ENCODE measurements at places on chromosomes 6 and 20.

GRCh38 chr6:5507131-5507681 is 245.9 kb downstream of the FARS2 start:
- no peak for DNase-seq

DNA sequence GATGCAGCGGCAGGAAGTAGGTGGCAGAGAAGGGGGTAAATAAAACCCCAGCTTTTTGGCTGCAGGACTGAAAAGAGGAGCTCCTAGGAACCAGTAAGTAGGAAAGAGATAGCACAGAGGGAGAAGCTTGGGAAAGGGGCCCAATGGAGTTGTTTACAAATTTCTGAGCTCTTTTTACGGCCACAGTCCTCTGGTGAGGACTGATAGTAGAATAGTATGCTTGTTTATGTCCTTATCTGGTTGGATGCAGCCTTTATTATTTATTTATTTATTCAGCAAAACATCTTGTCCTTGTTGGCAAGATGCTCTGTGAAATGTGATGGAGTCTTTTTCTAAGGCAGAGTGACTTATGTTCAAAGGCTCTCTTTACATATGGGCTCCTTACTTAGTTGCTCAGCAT is 119.7 kb upstream of the AHI1 start:
- no peak for DNase-seq

DNA sequence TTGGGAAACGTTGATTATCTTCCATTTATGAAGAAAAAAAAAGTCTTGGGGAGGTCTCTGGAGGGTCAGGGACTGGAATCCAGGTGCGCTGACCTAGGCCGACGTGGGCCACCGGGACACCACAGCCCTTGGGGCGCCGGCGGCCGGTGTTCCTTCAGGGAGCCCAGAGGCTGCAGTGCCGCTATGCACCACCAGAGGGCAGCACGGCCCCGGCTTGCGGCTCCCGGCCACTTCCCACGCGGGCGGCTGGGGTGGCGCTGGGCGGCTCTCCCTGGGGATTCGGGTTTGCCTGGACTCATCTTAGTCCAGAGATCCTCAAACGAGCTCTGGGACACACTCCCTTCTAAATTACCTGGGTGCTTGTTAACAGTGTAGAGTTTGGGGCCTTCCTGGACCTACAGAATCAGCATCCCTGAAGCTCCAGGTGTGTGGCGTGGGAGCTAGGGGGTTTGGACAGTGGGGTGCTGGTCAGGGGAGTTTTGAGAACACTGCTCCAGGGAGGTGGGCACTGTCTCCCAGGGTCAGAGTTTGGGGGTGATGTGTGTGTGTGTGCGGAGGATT is 23.0 kb upstream of the GTSF1L start:
- DNase-seq: peak; percentile 57

DNA sequence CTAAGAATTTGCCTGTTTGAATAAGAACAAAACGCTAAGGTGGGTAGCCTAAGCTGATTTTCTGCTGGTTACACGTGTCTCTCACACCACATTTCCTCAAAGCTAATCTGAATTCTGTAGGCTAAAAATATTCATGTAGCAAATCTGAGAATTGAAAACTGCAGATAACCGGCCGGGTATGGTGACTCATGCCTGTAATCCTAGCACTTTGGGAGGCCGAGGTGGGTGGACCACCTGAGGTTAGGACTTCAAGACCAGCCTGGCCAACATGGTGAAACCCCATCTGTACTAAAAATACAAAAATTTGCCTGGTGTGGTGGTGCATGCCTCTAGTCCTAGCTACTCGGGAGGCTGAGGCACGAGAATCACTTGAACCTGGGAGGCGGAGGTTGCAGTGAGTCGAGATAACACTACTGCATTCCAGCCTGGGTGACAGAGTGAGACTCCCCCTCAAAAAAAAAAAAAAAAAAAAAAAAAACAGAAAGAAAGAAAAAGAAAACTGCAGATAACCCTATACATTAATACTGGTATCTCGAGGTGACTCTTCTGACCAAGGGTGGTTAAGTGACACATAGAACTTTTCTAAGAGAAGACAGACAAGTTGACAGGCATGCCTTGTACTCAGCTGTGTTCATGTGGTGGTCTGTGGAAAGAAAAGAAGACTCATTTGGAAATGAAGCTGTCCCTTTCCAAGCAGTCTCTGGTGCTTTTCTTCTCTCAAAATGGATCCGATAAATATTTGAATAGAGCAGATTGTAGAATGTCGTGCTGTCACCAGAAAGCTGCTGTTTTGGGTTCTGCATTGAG is 24.7 kb upstream of the ASXL1 start:
- DNase-seq: peak; percentile 29

DNA sequence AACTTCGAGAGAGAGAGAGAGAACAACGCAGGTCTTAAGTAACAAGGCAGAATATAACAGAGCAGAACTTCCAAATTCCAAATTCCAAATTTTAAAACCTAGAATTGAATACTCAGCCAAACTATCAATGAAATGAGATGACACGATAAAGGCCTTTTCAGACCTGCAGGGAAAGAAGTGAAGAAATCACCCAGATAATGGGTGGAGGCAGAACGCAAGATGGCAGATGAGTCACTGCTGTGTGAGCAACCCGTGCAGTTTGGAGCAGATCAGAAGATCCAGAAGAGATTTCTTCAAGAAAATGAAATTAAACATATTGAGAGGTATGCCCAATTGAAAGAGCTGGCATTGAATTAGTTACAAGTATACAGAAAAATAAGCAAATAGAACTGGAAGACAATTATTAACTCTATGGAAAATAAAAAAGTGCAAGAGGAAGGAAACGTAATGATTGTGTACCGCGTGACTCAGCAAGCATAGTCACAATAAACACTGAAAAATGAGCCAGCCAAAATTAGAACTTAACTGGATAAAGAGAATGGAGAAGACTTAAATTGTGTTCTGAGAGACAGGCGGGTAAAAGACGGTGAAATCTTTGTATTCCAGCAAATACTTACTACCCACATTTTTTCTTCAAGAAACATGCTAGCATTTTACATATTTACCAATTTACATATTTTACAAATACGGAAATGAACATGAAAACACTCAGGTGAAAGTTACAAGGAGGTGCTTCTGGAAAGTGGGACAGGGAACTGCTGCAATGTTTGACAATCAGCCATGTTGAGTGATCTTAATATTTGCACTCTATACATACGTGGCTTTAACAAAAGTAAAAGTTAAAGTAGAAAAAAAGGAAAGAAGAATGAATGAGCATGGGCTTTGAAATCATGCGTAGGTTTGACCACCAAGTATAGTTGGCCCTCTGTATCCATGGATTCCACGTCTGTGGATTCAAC is 87.9 kb upstream of the CDYL start:
- peak; percentile 64 for DNase-seq

GRCh38 chr6:54681987-54682386 is 164.6 kb upstream of the FAM83B start:
- DNase-seq: no peak

DNA sequence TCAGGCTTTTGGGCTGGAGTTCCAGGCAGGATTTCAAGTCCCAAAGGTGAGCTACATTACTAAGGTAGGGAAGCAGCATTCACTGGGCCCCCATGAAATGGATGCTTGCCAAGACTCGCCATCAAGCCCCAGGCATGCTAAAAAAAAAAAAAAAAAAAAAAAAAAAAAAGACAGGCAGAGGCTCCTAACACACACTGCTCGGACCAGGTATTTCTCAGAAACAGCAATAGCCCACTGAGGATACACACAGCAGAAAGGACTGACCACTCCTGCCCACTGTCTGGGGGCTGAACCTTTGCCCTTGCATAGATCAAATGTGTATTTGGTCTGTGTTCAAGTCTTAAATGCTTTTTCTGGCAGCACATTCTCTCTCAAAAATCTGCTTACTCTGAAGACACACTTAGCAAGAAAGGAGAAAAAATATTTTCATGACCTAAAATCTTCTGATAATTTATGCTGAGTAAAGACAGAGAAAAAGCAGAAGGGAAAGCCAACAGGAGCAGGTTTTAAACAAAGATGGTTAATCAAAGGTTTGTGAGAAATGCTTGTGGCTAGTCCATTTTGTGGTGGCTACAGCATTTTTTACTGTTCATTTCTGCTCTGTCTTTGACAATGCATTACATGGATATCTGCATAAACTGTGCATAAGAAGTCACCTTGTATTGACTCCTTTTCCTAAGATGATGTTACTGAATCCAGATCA is 37.9 kb upstream of the BEND6 start:
- no peak for DNase-seq

- no peak for DNase-seq
Measured at GRCh38 chr20:23649242-23649641, 11.5 kb upstream of the CST3 start.

GRCh38 chr6:168485818-168486217 is 44.8 kb downstream of the SMOC2 start:
- DNase-seq: no peak

DNA sequence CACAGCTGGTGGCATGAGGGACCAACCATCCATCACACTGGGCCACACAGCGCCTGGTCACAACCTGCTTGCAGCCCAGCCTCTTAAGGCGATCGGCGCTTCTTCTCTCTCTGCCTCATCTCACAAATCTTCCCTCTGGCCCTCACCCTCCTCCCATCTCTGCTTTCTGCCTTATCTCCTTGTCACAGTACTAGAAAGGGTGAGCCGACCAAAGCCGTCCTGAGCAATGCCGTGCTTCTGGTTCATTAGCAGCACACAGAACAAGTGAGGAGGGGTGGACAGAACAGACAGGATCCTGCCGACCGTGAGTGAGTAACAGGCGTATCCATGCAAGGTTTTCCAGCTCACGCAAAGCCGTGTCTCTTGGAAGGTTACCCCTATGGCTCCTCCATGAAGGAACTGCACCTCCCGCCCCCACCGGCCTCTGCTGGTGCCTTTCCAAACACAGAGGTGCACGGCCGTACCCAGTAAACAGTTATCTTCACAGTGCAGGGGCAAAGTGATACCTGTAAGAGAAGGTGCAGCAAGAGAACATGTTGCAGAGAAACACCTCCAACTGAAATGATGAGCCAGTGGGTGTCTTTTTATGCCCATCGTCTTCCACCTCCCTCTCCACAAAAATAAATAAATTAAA is 331.7 kb downstream of the FARS2 start:
- no peak for DNase-seq

DNA sequence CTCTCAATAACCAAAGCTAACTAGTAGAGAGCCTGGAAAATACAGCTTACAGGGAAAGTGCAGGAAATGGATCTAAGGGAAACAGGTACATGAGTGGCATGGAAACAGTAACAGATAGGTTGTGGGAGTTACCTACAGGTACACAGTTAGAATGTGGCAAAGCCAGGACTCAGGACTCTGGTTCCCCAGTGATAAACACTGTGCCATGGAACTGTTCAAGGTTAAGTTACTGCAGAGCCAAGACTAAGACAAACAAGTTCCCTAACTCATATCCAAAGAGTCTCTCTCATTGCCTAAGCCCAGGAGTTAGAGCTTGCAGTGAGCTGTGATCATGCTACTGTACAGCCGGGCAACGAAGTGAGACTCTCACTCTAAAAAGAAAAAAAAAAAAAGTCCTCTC is 6.6 kb downstream of the MED20 start:
- no peak for DNase-seq

DNA sequence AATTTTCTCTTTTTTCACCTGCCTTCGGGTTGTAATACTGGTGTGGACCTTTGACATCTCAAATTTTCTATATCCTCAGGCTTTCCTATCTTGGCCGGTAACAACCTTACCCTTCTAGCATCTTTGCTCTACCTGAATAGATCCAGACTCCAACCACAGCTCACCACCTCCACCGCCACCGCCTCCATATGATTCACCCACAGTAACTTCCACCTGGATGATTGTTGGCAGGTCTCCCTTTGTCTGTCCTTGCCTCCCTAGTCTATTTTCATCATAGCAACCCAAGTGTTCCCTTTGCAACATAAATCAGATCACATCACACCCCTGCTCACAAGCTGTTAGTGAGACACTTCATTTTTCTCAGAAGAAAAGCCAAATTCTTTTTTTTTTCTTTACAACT is 525.8 kb upstream of the POU3F2 start:
- no peak for DNase-seq

GRCh38 chr6:104784884-104785283 is 74.8 kb downstream of the HACE1 start:
- no peak for DNase-seq

DNA sequence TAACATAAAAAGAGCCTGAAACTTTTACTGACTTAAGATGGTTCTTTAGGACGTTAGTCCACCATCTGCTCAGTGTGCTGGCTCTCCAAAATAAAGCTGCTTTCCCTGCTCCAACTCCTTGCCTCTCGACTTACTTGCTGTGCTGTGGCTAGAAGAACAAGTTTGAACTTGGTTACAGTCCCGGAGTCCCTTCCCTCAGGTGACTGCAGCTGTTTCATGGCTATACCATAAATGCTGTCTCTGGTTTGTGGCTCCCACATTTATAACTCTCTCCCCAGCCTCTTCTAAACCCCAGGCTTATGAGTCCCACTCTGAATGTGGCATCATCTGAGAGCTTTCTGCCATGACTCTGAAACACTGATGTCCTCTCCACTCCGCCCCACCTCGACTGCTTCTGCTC is 306.4 kb upstream of the PRND start:
- no peak for DNase-seq

- no peak for DNase-seq
Measured at GRCh38 chr6:132251711-132252110, 149.6 kb downstream of the MOXD1 start.

GRCh38 chr6:38175786-38176185 is 356.3 kb downstream of the ZFAND3 start:
- no peak for DNase-seq

GRCh38 chr6:44531442-44532015 is 144.0 kb downstream of the CDC5L start:
- DNase-seq: no peak

- DNase-seq: no peak
Measured at GRCh38 chr20:36214684-36215256, 21.5 kb upstream of the AAR2 start.

DNA sequence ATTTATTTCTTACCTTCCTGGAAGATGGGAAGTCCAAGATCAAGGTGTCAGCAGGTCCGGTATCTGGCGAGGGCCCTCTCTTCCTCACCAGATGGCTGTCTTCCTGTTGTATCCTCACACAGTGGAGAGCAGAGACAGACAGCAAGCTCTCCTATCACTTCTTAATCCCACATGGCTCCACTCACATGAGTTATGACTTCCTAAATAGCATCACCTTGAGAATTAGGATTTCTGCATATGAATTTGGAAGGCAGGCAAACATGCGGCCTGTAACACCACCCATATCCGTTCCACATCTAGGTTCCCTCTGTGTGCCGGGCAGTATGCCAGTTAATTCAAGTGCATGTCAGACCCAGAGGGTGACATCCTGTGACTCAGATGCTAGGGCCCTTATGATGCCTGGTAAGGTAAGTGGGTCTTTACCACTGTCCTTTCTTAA is 2.1 kb downstream of the RAET1E start:
- DNase-seq: peak; percentile 50

- no peak for DNase-seq
Measured at GRCh38 chr6:42339991-42340401, 111.7 kb downstream of the TRERF1 start.

DNA sequence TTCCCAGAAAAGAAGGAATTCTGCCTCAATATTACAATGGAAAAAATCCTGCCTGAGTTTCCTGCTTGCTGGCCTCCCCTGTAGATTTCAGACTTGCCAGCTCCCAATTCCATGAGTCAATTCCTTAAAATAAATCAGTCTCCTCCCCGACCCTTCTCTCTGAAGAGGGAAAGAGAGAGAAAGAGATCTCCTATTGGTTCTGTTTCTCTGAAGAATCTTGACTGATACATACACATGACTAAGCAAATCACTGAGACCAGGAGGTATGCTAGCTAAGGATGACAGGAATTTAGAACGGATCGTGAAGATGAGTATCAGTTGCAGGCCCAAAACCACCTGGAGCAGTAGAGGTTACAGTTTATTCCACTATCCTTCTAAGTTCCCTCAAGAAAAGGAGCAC is 11.3 kb upstream of the RBM24 start:
- DNase-seq: no peak

- no peak for DNase-seq
Measured at GRCh38 chr20:36528176-36528874, 13.0 kb upstream of the MYL9 start.

Measured in hematopoietic multipotent progenitor cell treated with erythropoietin and hydrocortisone succinate and interleukin-3 and kit ligand, for 17 days (in vitro differentiated cells).